ENCODE measurements at places on chromosomes 1 and 21.

GRCh38 chr1:212970085-212970484 is 19.7 kb downstream of the VASH2 start:
- no peak for DNase-seq

DNA sequence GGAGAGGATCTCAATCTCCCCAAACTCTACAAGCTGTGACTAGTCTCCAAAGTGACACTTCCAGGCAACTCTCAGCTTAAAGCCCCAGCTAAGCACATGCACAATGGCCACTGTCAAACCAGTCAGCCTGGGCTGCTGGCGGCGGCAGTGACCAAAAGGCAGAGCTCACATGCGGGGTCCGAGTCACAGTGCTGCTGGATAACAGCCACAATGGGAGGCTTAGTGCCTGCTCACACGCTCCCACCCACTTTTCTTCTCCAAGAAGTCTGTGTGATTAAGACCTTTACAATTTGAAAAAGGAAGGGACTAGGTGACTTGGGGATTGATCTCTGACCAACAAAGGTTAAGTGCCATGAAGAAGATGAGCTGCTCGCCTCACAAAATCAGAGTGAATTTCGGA is 16.8 kb downstream of the RIPK4 start:
- no peak for DNase-seq

- no peak for DNase-seq
These were observed 128.1 kb upstream of the VAMP3 start for GRCh38 chr1:7642781-7643529.

GRCh38 chr1:229147072-229147471 is 123.8 kb upstream of the RAB4A start:
- no peak for DNase-seq

GRCh38 chr21:36524477-36524876 is 44.6 kb upstream of the CLDN14 start:
- DNase-seq = no peak
